HL-60 (cell line): ENCODE measurements at places on chromosomes 2 and 18.

- no peak for DNase-seq
These were observed 11.9 kb downstream of the ANXA4 start for GRCh38 chr2:69753659-69754363.

GRCh38 chr2:237604960-237605359, 14.4 kb upstream of the RAB17 start:
- DNase-seq: no peak

DNA sequence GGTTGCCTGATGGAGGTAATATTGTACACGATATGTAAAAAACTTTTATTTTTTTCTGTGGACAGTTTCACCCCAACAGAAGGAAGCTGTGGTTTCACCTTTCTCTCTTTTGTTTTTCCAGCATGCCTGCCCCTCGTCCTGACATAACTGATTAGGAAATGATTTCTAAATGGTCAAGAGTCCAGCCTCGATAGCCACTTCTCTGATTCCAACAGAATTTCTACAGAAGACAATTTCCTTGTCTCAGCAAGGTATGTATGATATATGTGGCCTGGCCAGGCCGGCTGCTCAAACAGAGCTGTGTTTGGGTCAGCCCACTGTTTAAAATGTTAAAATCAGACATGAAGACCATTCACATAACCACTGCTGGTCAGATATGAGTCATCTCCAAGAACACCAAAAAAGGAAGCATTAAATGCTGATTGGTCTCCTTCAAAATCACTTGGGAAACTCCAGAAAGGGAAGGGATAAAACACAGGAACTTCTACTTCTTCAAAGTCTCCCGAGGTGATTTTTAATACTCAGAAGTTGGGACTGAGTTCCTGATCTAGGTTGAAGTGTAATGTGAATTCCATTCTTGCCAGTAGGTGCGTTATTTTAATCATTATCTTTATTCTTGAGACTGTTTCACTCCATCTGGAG, 22.3 kb downstream of the ATP8B1 start:
- no peak for DNase-seq

GRCh38 chr2:67641312-67642045, 244.3 kb downstream of the ETAA1 start:
- DNase-seq: no peak

- DNase-seq: no peak
These were observed 47.6 kb downstream of the ALPK2 start for GRCh38 chr18:58581265-58581664.

DNA sequence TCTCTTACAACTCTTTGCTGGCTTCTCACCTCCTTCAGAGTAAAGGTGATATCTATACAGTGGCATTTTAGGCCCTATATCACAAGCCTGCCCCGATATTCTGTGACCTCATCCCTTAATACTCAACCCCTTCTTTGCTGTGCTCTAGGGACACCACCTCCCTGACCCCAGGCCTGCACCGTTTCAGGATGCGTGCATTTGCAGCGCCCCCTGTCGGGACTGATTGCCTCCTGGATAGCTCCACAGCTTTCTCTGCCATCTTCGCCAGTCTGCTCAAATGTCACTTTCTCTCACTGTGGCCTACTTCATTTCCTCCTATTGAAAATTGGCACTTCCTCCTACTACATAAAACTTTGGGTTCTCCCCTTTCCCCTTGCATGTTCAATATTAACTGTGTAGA, 289.6 kb downstream of the SOCS6 start:
- DNase-seq: no peak

DNA sequence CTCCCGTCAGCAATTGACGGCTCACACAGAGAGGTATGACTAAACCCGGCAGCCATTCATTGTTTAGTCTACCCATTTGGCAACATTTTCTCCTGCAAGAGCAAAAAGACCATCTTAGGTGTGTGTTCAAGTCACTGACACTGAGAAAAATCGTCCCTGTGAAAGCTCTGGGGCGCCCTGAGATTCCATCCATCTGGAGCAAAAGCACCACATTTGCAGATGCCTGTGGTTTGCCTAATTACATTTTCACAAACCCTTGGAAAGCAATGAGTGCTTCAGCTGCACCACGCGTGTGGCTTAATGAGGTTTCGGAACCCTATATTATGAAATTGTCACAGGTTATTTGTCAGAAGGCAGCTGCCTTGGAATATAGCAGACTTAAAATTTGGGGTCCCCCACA, 110.7 kb upstream of the PTPRM start:
- DNase-seq: no peak
